Activated CD4-positive, alpha-beta memory T cell treated with anti-CD3 and anti-CD28 coated beads, Interleukin-2, amount 10 ng/mL, durations not matched to agents 7 days and 5 days (primary cell): ENCODE measurements at places on chromosomes 3 and 15. TPM values are rescaled to one million over a fixed set of nuclear protein-coding genes. Genes with fewer than 3 reads are reported as not detected.

Gene IL16
- total RNA-seq, result 196 TPM

Gene MGA
- total RNA-seq, result 30.3 TPM

Gene GOLGA8O
- 7.8 TPM for total RNA-seq

Gene ANP32A
- 190 TPM for total RNA-seq

Gene ITIH1
- not detected for total RNA-seq

Gene ADGRG7
- not detected for total RNA-seq

DNA sequence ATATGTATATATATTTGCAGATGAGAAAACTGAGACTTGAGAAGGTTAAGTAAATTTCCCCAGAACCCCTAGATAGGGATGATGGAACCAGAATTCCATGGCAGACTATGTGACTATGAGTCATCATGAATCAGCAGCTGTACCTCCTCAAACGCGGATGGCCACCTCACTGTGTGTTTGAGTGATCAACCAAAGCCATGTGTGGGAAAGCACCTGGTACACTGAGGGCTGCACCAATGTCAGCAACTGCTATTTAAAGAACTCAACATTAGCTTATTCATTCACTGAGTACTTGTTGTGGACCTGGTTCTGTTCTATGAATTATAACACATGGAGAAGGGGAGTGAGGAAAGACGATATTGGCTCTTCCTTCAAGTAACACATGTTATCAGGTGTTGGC is 377.0 kb downstream of the GAP43 start:
- no peaks in the 10 kb centered on the region for H3K36me3 ChIP-seq
- H3K27ac ChIP-seq, result no peak overlapping the region
- DNase-seq, result no peak
- no peak overlapping the region for H3K4me3 ChIP-seq
- H3K4me1 ChIP-seq, result no peaks in the 10 kb centered on the region

DNA sequence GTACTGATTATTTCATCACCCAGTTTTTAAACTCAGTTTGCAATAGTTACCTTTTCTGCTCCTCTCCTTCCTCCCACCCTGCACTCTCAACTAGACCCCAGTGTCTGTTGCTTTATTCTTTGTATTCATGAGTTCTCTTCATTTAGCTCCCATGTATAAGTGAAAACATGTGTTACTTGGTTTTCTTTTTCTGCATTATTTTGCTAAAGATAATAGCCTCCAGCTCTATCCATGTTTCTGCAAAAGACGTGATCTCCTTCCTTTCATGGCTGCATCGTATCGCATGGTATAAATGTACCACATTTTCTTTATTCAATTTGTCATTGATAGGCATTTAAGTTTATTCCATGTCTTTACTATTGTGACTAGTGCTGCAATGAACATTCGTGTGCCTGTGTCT is 79.0 kb downstream of the NAALADL2 start:
- DNase-seq, result no peak
- H3K27ac ChIP-seq, result no peak overlapping the region
- H3K36me3 ChIP-seq, result no peaks in the 10 kb centered on the region
- no peaks in the 10 kb centered on the region for H3K4me1 ChIP-seq
- no peak overlapping the region for H3K4me3 ChIP-seq
- no peaks in the 10 kb centered on the region for H3K27me3 ChIP-seq

DNA sequence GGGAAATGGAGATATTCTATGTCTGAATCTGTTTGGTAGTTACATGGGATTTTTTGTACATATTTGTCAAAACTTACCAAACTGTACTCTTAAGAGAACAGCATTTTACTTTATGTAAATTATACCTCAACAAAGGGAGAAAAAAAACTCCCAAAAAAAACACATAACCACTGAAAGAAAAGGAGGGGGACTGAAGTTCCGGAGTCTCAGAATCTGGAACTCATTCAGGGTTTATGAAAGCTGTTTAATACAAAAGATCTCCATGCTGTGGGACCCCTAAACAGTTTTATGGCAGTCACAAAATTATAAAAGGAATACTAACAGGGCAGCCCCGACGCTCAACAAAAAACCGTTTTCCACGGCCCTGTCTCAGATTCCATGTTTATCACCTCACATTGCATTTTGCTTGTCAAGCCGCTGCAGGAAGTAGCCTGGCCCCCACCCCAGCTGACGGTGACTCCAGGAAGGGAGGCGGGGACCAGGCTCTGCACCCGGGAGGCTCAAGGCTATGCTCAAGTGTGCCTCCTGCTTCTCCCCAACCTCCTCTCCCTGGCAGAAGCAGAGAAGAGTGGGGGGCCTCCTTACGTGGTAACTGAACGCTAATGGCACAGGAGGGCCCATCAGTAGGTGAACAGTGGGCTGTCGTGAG is 29.3 kb downstream of the RFT1 start:
- peaks cover 57% of the 10 kb centered on the region for H3K4me1 ChIP-seq
- DNase-seq, result peak; percentile 34
- H3K4me3 ChIP-seq, result peak overlapping the region; percentile 22
- no peaks in the 10 kb centered on the region for H3K27me3 ChIP-seq
- H3K27ac ChIP-seq, result peak overlapping the region; percentile 95
- H3K36me3 ChIP-seq, result peaks cover 49% of the 10 kb centered on the region

DNA sequence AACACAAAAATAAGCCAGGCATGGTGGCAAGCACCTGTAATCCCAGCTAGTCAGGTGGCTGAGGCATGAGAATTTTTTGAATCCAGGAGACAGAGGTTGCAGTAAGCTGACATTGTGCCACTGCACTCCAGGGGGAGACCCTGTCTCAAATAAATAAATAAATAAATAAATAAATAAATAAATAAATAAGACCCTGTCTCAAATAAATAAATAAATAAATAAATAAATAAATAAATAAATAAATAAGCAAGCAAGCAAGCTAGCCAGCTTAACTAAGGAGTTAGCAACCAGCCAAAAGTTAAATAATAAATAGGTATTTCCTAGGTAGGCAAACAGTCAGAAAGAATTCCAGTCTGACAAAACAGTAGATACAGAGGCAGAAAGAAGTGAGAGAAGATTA is 123.9 kb downstream of the GALK2 start:
- H3K36me3 ChIP-seq, result peaks cover 73% of the 10 kb centered on the region
- no peak overlapping the region for H3K27ac ChIP-seq
- no peaks in the 10 kb centered on the region for H3K27me3 ChIP-seq
- H3K4me1 ChIP-seq, result no peaks in the 10 kb centered on the region

DNA sequence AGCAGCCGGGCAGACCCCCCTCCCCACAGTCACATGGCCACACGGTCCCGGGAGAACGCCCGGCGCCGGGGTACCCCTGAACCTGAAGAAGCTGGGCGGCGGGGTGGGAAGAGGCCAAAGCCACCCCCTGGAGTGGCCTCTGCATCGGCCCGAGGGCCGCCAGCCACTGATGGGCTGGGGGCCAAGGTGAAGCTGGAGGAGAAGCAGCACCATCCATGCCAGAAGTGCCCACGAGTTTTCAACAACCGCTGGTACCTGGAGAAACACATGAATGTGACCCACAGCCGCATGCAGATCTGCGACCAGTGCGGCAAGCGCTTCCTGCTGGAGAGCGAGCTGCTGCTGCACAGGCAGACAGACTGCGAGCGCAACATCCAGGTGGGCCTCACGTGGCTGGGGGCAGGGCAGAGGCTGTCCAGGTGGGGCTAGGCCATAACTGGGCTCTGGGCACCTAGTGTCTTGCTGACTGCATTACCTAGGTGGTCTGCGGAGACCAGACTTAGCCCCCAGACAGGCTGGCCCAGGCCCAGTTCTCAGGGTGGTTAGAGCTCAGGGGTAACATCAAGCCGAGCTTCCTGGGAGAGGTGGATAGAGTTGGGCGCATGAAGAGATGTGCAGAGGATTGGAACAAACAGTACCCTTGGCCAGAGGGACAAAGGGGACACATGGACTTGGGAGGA is 6.1 kb downstream of the ZBTB47 start:
- peaks cover 3% of the 10 kb centered on the region for H3K27me3 ChIP-seq
- DNase-seq, result no peak
- no peak overlapping the region for H3K27ac ChIP-seq
- H3K36me3 ChIP-seq, result no peaks in the 10 kb centered on the region

GRCh38 chr3:179063945-179064560 is 7.6 kb downstream of the ZMAT3 start:
- H3K27ac ChIP-seq, result no peak overlapping the region
- peaks cover 11% of the 10 kb centered on the region for H3K4me1 ChIP-seq
- no peak overlapping the region for H3K4me3 ChIP-seq
- DNase-seq, result no peak
- no peaks in the 10 kb centered on the region for H3K27me3 ChIP-seq

GRCh38 chr3:81968658-81969057 is 207.2 kb upstream of the GBE1 start:
- H3K27me3 ChIP-seq, result no peaks in the 10 kb centered on the region
- DNase-seq, result no peak
- no peak overlapping the region for H3K4me3 ChIP-seq
- H3K27ac ChIP-seq, result no peak overlapping the region

GRCh38 chr15:70902107-70902506 is 9.5 kb downstream of the LRRC49 start:
- no peak overlapping the region for H3K4me3 ChIP-seq
- H3K36me3 ChIP-seq, result no peaks in the 10 kb centered on the region
- H3K27me3 ChIP-seq, result peaks cover 8% of the 10 kb centered on the region
- DNase-seq, result no peak
- no peak overlapping the region for H3K27ac ChIP-seq
- no peaks in the 10 kb centered on the region for H3K4me1 ChIP-seq

DNA sequence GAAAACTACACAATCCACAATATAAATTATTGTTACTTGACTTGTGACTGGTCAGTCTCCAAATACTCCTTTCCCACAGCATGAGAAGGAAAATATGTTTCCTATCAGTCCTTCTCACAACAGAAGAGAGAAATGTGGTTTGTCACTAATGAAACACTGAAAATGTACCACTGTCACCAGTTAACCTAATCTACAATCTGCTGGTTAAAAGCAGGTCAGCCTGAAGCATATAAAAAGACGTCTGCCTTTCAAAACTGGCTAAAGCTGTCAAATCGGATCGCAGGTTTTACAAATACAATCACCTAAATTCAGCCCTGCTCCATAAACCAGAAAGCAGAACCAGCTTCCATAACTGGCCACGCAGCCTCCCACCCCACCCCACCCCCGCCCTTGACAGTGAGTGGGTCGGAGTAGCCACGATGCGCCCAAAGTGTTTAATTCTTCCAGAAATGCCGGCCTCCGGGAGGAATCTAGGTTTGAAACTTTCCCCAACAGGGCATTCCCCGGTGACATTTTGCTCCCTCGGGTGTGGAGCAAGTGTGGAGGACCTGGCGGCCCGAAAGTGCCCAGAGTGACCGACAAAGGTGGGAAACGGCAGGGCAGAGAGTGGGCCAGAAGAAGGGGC is 682 bp downstream of the ETFA start:
- peak overlapping the region; percentile 76 for H3K27ac ChIP-seq
- peaks cover 26% of the 10 kb centered on the region for H3K4me1 ChIP-seq
- peak overlapping the region; percentile 89 for H3K4me3 ChIP-seq
- DNase-seq, result no peak

DNA sequence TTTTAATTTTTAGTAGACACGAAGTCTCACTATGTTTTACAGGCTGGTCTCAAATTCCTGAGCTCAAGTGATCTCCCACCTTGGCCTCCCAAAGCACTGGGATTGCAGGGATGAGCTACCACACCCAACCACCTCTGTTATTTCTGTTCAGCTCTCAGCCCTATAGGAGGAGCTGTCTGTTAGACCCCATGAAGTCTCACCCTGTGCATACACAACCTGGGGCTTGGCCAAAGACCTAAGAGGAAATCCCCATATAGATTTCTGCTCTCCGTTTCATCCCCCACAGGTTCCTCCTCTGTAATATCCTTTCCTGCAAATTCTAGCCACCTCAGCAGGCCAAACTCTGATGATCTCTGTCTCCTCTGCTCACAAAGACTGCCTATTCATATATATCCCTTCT is 56.6 kb upstream of the CTDSPL2 start:
- no peak overlapping the region for H3K27ac ChIP-seq
- H3K27me3 ChIP-seq, result no peaks in the 10 kb centered on the region
- DNase-seq, result no peak

DNA sequence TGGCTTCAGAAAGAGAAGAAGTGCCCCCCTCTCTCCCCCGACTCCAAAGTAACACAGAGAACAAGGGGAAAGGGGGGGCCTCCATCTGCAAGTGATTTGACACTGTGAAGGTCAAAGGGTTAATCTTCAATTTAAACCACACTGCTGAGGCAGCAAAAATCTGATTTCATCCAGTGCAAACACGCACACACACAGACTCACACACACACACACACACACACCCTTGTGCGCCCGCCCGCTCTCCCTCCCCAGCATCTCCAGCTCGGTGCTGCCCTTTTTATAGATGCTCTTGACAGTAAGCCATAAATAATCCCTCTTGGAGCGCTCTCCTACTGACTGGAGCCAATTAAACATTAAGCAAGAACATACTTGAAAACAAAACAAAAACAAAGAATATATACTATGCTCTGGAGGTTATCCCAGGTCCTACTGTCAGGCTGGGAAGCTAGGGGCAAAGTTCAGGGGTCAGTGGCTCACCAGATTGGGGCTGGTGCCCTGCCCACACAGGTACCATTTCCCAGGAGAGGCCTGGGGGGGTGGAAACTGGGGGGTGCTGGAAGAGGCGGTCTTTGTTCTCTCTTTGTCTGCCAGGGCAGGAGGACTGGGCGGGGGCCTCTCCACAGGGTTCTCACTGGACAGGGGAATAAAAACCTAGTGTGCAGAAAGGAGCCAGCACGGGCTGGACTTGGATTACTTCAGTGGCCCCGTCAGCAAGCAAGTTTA is 16.3 kb downstream of the BMF start:
- H3K27me3 ChIP-seq, result no peaks in the 10 kb centered on the region
- DNase-seq, result no peak
- H3K27ac ChIP-seq, result no peak overlapping the region
- H3K4me3 ChIP-seq, result no peak overlapping the region
- H3K36me3 ChIP-seq, result peaks cover 8% of the 10 kb centered on the region

DNA sequence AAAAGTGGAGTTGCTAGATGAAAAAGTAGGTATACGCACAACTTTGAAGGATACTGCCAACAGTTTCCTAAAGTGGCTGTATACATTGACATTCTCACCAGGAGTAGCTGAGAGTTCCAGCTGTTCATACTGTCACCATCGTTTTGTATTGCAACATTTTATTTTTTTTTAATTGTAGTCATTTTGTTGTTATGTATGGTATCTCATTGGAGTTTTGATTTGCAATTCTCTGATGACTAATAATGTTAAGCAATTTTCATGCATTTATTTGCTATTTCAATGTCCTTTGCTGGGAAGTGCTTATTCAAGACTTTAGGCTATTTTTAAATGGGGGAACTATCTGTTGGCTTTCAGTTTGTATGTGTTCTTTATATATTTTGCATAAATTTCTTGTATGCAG is 185.1 kb upstream of the TGFBR2 start:
- no peaks in the 10 kb centered on the region for H3K36me3 ChIP-seq
- no peak overlapping the region for H3K4me3 ChIP-seq
- no peak for DNase-seq
- H3K27me3 ChIP-seq, result no peaks in the 10 kb centered on the region
- H3K27ac ChIP-seq, result no peak overlapping the region
- H3K4me1 ChIP-seq, result no peaks in the 10 kb centered on the region

GRCh38 chr3:8875836-8876235 is 87.4 kb downstream of the RAD18 start:
- no peak overlapping the region for H3K27ac ChIP-seq
- no peak for DNase-seq
- peaks cover 13% of the 10 kb centered on the region for H3K36me3 ChIP-seq
- H3K4me3 ChIP-seq, result no peak overlapping the region
